ENCODE measurements at places on chromosomes 1 and 21. TPM values are rescaled to one million over a fixed set of nuclear protein-coding genes. Genes with fewer than 3 reads are reported as not detected.

Gene AIRE
- total RNA-seq = 0.15 TPM

Gene UQCRHL
- 8.8 TPM for total RNA-seq

Gene ERICH3
- 0.09 TPM for total RNA-seq

Gene ASTN1
- total RNA-seq = 40.7 TPM

Gene CYP4B1
- total RNA-seq = not detected

Gene CHIA
- total RNA-seq = 0.10 TPM

Gene LCE3E
- total RNA-seq = not detected

DNA sequence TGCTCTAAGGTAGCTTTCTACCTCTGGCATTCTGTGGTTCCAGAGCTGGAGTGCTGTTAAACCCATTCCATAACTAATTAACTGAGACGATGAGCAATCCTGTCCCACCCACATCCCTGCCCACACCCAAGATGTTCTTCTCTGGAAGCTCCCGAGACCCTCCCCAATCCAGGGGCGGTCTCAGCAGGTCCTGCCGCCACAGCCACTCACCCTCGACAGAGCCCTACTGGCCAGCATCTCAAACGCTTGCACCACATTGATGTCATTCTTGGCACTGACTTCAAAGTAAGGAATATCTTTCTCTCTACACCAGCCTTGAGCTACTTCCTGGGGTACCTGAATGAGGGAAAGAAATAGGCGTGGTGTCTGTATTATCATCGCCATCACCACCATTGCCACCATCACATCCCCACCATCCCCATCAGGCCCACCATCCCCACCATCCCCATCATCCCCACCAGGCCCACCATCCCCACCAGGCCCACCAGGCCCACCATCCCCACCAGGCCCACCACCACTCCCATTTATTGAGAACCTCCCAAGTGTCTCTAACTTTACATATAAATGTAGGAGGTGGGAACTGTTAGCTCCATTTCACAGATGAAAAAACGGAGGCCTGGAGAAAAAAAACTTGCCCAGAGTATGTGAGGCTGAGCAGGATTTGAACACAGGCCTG is 17.7 kb downstream of the RAB7B start:
- ATAC-seq = no peak

- ATAC-seq = peak; percentile 62
Measured at GRCh38 chr21:17679002-17679600, 66.4 kb upstream of the BTG3 start.

GRCh38 chr1:160078512-160079195 is 2.7 kb upstream of the KCNJ9 start:
- ATAC-seq = peak; percentile 92

GRCh38 chr1:11391886-11392285 is 87.1 kb upstream of the DISP3 start:
- no peak for ATAC-seq

DNA sequence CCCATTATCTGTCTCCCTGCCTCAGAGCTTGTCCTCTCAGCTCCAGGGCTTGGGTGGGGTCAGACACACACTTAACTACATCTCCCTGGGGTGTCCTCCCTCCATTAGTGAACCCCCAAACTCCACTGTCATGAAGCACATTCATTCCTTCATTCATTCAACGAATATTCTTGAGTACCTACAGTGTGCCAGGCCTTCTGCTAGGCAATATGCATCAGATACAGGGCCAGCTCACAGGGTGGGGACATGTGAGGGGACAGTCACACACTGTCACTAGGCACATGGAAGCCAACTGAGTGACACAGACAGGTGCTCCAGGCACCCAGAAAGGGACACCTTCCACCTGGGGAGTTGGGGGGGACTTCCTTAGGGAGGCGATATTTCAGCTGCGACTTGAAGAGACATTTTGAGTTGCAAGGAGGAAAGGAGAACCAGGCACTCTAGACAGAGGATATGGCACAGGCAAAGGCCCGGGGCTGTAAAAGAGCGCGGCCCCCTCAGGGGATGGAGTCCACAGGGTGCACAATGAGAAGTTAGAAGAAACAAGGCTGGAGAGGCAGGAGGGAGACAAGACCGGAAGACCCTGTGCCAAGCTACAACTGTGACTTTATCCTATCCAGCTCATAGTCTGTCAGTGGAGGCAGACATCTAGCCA is 8.7 kb upstream of the S100A8 start:
- no peak for ATAC-seq

GRCh38 chr1:56017336-56017735 is 562.0 kb downstream of the PLPP3 start:
- ATAC-seq = no peak

DNA sequence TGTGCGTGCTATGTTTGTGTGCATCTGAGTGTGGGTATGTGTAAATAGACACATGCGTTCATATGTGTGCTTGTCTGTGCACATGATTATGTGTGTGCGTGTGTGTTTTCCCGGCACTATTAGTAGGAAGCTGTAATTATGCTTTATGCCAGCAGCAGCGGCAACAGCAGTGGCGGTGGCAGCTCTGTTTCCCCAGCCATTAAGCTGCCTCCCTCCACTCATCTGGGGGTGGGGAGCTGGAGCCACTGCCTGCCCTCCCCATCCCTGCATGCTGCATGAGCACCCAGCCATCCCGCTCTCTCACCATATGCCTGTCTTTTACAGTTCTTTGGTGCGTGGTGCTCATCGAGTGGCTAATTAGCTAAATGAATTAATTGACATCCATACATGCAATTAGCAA is 30.5 kb upstream of the ACOT11 start:
- ATAC-seq = no peak

DNA sequence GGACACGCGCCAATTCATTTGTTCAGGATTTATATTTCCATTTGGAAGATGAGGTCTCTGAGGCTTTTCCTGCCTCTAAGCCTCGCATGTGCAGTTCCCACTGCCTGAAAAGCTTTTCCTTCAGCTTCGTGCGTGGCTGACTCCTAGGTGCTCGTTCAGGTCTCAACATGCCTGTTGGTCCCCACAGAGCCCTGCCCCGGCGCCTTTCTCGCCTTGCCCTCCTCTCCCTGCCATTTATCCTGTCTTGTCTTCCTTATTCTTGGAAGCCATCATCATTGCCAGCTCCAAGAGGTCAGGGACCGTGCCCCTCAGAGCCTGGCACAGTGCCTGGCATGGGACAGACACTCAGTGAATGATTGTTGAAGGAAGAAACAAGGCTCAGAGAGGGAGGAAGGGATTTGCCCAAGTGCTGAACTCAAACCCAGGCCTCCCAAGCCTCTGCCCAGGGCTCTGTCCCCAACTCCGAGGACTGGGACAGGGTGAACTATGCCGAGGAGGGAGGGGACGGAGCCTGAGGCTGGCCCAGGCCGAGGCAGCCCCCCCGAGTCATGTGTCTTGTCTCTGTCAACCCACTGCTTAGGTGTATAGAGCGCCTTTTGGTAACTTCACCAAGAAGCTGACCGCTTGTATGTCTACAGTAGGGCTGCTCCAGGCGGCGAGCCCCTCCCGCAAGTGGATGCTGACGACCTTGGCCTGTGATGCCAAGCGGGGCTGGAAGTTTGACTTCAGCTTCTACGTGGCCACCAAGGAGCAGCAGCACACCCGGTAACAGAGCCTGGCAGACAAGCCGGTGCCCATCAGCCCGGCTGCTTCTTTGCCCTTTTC is 47.3 kb downstream of the DISP3 start:
- ATAC-seq = no peak

DNA sequence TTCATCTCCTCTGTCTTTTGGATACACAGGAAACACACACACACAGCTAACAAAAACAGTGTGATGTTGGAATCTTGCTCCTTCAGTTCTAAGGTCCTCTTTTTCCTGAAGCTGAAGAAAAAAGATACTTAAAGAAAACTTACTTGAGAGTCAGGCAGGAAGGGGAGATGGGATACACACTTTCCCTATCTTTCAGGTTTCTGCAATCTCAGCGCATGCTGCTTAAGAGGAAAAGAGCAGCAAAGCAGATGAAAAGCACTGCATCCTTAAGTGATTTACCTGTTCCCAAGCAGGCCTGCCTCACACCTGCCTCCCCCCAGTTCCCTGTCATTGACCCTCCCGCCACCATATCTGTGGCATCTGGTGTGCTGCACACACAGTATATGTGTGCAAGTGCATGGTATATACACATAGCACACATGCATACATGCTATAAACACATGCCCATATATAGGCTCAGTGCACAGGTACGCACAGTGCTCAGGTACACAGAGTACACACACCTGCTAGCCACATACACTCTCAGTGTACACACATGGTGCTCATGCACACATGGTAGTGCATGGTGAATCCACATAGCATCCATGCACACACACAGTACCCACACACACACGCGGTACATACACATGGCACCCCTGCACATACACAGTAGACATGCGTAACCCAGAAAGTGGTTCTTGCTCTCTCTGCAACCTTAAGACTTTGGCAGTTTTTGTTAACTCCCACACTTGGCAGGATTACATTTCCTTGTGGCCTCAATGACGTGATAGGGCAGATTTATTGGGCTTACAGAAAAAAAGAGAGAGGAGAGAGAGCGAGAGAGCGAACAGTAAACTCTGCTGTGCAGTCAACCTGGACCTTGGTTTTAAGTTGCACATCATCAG is 166.9 kb downstream of the TOMM20 start:
- ATAC-seq = peak; percentile 16

GRCh38 chr1:15627343-15627988 is 10.2 kb downstream of the DDI2 start:
- ATAC-seq = peak; percentile 31

DNA sequence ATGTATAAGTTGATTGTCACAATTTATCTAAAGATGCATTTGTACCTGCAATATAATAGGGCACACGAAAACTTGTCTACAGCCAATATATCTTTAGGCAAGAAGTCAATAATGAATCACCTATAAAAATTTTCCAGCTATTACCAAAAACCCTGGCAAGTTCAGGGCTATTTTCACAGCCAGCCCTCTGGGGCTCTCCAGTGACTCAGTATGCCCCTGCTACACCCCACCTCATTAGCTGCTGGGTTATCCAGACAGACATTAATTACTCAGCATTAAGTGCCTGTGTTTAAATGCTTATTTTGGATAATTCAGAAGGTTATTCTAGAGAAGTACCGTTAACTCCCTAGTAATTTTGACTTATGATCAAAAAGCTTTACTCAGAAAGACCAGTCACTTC is 220.2 kb downstream of the TBX15 start:
- no peak for ATAC-seq

- ATAC-seq = no peak
Measured at GRCh38 chr1:202593845-202594244, 116.4 kb downstream of the SYT2 start.

DNA sequence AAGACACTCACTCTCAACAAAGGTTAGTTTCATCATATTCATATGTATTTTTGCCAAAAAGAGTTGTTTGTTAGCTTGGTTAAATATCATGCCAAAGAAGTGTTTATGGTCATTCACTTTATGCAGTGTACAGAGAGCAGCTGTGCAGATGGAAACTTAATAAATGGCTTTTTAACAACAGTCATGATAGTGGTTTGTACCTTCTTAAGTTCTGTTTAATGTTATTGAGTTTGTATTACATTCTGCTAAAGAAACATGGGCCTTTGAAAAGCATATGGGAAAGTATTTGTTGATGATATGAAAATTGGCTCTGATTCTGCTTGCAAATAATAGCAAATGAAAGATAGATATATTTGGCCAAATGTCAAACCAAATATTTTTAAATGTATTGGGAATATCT is 607.3 kb downstream of the NCAM2 start:
- no peak for ATAC-seq

- ATAC-seq = no peak
Measured at GRCh38 chr1:77540501-77541161, 141.8 kb downstream of the ZZZ3 start.

DNA sequence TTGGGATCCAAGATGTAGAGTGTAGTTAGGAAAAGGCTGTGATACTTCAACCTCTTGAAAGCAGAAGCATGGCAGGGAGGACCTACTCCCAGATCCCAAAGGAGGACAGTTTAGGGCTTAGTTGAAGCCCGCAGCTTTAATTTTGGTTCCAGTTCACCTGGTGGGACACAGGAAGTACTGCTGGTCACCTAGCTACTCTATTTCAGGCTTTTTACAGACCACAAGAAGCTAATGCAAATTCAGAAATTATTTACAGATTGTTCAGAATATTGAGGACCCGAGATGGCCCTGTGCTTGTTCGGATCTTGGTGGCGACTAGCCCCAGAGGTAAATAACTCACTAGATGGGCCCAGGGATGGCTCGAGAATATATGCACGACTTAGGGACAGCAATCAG is 6.4 kb upstream of the SMCP start:
- ATAC-seq = no peak

DNA sequence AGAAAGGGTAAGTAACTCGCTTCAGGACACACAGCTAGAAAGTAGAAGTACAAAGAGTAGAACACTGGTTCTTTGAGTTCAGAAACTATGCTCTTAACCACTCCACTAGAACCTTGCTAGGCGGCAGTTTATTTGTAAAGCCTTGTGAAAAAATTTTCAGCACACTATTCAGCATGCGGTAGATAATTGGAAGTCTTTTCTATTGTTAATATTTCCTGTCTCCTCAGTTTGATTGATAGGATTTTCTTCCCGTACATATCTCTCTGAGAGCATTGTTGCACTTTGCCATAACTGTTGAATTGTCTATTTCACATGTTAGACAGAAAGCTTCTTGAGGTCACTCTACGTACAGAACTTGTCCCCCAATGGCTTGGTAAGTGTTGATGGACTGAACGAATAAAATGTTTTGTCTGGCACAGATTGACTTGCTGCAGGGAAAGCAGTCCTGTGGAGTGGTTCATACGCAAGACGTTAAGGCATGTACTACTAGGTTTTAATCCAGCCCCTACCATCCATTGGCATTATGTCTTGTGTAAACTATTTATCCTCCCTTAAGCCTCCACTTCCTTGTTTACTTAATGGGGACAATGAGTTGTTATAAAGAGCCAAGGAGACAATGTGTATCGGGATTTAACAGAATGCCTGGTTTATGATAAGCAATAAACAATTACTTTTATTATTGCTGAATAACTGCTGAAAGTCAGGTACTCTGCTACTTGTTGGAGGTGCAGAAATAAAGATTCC is 35.8 kb downstream of the C1orf21 start:
- ATAC-seq = no peak

DNA sequence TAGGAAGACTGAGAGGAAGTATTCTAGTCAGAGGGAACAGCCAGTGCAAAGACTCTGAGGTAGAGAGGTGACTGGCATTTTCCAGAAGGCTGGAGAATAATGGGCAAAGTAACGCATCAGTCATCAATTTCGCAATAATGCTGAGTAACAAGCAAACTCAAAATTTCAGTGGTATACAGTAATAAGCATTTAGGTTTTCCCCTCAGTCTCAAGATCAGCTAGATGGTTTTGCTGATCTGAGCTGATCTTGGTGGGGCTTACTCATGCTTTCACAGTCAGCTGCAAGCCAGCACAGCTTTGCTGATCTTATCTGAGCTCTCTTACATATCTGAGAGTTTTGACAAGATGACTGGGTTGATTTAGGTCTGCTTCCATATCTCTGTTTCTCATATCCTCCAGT is 108.7 kb downstream of the TSEN15 start:
- no peak for ATAC-seq

- no peak for ATAC-seq
Measured at GRCh38 chr1:32247452-32247851, 430 bp downstream of the FAM167B start.

DNA sequence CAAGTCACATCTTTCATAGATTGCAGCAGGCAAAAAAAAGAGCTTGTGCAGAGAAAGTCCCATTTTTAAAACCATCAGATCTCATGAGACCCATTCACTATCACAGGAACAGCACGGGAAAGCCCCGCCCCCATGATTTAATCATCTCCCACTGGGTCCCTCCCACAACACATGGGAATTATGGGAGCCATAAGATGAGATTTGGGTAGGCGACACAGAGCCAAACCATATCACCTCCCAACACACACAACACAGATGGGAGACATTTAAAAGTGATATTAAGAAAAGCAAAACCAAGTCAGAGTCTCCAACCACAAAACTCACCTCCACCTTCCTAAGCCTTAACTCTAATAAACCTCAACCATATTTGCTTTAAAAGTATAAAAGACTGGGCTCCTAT is 61.5 kb upstream of the TIAM1 start:
- ATAC-seq = no peak

All from motor neuron (in vitro differentiated cells).